ENCODE measurements at places on chromosomes 4 and X. TPM values are rescaled to one million over a fixed set of nuclear protein-coding genes. Genes with fewer than 3 reads are reported as not detected.

Gene GIMD1
- total RNA-seq, result not detected

Gene ART3
- not detected for total RNA-seq

Gene BCOR
- 64.5 TPM for total RNA-seq

Gene F11
- total RNA-seq, result not detected

Gene ZMAT1
- 0.57 TPM for total RNA-seq

Gene CT55
- total RNA-seq, result not detected

Gene FGF5
- total RNA-seq, result not detected

Gene QDPR
- 31.8 TPM for total RNA-seq

Gene STPG2
- total RNA-seq, result not detected

Gene NAP1L3
- 0.57 TPM for total RNA-seq

GRCh38 chr4:16136311-16136710 is 52.5 kb upstream of the PROM1 start:
- DNase-seq, result no peak
- H3K27ac ChIP-seq, result no peak overlapping the region
- no peaks in the 10 kb centered on the region for H3K4me1 ChIP-seq
- H3K36me3 ChIP-seq, result no peaks in the 10 kb centered on the region

DNA sequence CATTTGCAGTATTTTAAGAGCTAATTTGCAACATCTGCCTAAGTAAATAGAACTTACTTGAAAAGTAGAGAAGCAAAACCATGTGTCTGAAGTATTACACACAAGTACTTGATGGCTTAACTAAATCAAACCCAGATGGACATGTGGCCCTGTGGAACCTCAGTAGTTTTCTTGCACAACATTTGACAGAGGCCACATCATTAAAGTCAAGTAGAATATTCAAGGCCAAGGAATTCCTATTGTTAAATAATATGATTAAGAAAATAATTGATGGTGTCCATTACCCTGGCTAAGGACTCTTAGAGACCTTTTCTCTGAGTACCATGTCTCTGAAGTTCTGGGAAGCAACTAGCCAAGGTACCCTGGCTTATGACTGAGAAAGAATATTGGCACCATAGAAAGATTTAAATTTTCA is 135.4 kb upstream of the OTUD4 start:
- H3K27me3 ChIP-seq, result peaks cover 11% of the 10 kb centered on the region
- no peaks in the 10 kb centered on the region for H3K36me3 ChIP-seq
- H3K4me3 ChIP-seq, result no peak overlapping the region
- no peak for DNase-seq
- H3K4me1 ChIP-seq, result no peaks in the 10 kb centered on the region

GRCh38 chr4:161419822-161420221 is 744.0 kb downstream of the FSTL5 start:
- H3K4me3 ChIP-seq, result no peak overlapping the region
- DNase-seq, result no peak
- no peak overlapping the region for H3K27ac ChIP-seq
- H3K27me3 ChIP-seq, result no peaks in the 10 kb centered on the region

DNA sequence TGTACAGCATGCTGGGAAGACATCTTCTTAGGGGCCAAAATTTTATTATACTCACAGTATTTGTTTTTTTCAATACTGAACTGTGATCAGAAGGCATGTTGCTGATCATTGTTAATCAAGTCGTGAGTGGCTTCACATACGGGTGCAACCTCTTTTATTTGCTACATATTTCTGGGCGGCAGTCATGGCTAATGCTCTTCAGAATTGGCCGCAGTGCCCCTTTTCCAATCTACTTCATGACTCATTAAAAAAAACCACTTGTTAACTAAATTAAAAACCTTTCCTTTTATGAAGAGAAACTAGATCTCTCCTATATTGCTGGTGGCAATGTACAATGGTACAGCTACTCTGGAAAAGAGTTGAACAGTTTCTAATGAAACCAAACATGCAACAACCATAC is 101.5 kb upstream of the C1GALT1C1 start:
- no peak for DNase-seq
- H3K4me3 ChIP-seq, result no peak overlapping the region
- H3K36me3 ChIP-seq, result no peaks in the 10 kb centered on the region
- H3K4me1 ChIP-seq, result peaks cover under 1% of the 10 kb centered on the region
- no peaks in the 10 kb centered on the region for H3K27me3 ChIP-seq
- no peak overlapping the region for H3K27ac ChIP-seq

DNA sequence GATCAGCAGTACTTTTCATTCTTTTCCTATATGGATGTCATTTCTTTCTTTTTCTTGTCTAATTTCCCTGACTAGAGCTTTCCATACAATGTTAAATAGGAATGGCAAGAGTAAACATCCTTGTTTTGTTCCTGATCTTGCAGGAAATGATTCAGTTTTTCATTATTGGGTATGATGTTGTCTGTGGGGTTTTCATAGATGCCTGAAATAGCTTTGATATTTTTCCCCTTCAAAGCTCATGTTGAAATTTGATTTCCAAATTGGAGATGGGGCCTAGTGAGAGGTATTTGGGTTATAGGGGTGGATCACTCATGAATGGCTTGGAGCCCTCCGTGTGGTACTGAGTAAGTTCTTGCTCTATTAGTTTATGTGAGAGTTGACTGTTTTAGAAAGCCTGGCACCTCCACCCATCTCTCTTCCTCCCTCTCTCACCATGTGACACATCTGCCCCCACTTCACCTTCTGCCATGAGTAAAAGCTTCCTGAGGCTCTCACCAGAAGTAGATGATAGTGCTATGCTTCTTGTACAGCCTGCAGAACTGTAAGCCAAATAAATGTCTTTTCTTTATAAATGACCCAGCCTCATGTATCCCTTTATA is 22.3 kb upstream of the VSIG1 start:
- no peak overlapping the region for H3K27ac ChIP-seq
- no peaks in the 10 kb centered on the region for H3K36me3 ChIP-seq
- H3K27me3 ChIP-seq, result no peaks in the 10 kb centered on the region
- H3K4me1 ChIP-seq, result peaks cover 31% of the 10 kb centered on the region

- no peak overlapping the region for H3K27ac ChIP-seq
- no peaks in the 10 kb centered on the region for H3K27me3 ChIP-seq
- DNase-seq, result no peak
- no peaks in the 10 kb centered on the region for H3K4me1 ChIP-seq
- no peaks in the 10 kb centered on the region for H3K36me3 ChIP-seq
These were observed 633.0 kb upstream of the FAM241A start for GRCh38 chr4:111512081-111512783.

DNA sequence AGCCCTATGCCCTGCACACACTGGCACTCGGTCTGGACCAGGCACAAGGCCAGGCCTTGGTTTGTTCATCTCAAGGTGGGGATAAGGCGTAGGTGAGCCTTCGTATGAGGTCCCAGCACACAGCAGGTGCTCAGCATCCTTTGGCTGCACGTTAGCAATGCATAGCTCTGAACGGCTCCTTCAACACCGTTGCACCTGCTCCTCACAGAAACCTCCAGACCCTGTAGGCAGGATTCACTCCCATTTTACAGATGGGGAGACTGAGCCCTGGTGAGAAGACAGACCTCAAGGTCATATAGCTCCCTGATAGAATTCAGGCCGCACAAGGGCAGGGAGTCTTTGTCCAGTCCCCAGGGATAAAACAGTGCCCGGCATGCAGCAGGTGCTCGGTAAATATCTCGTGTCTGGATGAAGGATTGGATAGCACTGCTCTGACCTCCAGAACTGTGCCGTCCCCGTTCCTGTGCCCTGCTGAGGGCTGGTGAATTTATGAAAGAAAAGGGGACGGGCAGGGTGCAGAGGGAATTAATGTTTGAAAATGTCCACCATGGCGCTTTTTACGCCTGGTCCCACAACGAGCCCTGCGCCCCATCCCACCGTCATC is 2.4 kb downstream of the PPP2R2C start:
- H3K27ac ChIP-seq, result no peak overlapping the region
- DNase-seq, result no peak
- peak overlapping the region; percentile 40 for H3K4me3 ChIP-seq
- peaks cover 42% of the 10 kb centered on the region for H3K27me3 ChIP-seq
- no peaks in the 10 kb centered on the region for H3K36me3 ChIP-seq
- no peaks in the 10 kb centered on the region for H3K4me1 ChIP-seq

GRCh38 chr4:16617011-16617410 is 281.4 kb downstream of the LDB2 start:
- no peak overlapping the region for H3K27ac ChIP-seq
- no peak overlapping the region for H3K4me3 ChIP-seq
- no peak for DNase-seq
- H3K27me3 ChIP-seq, result no peaks in the 10 kb centered on the region

DNA sequence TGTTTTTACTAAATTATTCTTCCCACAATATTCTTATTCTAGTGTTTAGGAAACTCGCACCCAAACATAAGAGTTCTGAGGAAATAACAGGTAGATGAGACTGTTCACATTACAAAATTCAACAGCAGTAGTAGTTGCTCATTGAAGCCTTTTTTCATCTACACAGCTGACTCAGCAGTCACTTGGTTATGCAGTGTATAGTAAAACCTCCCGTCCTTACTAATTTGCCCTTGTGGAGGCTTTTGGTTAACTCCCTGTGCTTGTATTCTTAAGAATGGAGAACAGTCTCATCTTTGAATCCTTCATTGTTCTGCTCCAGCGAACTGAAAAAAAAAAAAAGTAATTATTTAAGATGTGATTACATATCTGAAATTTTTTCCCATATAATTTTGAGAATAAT is 1716.6 kb downstream of the PCDH7 start:
- no peaks in the 10 kb centered on the region for H3K27me3 ChIP-seq
- H3K27ac ChIP-seq, result no peak overlapping the region
- DNase-seq, result no peak
- no peaks in the 10 kb centered on the region for H3K4me1 ChIP-seq

- H3K4me1 ChIP-seq, result peaks cover 11% of the 10 kb centered on the region
- H3K4me3 ChIP-seq, result no peak overlapping the region
- H3K27me3 ChIP-seq, result peaks cover 3% of the 10 kb centered on the region
- H3K27ac ChIP-seq, result no peak overlapping the region
These were observed 327.8 kb downstream of the CAMK2D start for GRCh38 chr4:113433536-113434246.

DNA sequence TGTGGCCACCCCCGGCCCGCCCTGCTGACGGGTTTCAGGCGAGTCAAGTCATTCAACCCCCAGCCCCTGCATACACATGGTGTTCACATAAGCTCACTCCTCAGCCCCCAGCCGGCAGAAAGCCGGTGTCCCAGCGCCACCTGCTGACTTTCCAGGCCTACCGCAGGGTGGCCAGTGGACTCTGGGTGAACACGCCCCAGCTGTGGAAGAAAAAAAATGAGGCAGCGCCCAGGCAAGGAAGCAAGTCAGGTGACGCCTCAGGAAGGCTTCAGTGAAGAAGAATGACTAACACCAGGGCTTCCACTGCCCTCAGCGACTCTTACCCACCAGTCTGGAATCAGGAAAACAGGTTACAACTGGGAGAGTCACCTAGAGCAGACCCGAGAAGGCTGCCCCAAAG is 15.8 kb downstream of the BCAP31 start:
- peak; percentile 82 for DNase-seq
- H3K27ac ChIP-seq, result no peak overlapping the region
- peaks cover 4% of the 10 kb centered on the region for H3K4me1 ChIP-seq
- peaks cover 24% of the 10 kb centered on the region for H3K36me3 ChIP-seq
- H3K4me3 ChIP-seq, result no peak overlapping the region
- no peaks in the 10 kb centered on the region for H3K27me3 ChIP-seq

GRCh38 chrX:13170966-13171558 is 126.6 kb upstream of the FAM9C start:
- H3K4me1 ChIP-seq, result peaks cover 18% of the 10 kb centered on the region
- peaks cover 3% of the 10 kb centered on the region for H3K36me3 ChIP-seq
- no peak overlapping the region for H3K4me3 ChIP-seq
- no peak for DNase-seq

- DNase-seq, result no peak
- no peak overlapping the region for H3K27ac ChIP-seq
- no peak overlapping the region for H3K4me3 ChIP-seq
- H3K27me3 ChIP-seq, result peaks cover 6% of the 10 kb centered on the region
- H3K4me1 ChIP-seq, result peaks cover 5% of the 10 kb centered on the region
- no peaks in the 10 kb centered on the region for H3K36me3 ChIP-seq
These were observed 34.5 kb upstream of the PLA2G12A start for GRCh38 chr4:109764376-109764775.

GRCh38 chr4:55637272-55637820 is 1.2 kb upstream of the NMU start:
- peaks cover 57% of the 10 kb centered on the region for H3K27me3 ChIP-seq
- no peak for DNase-seq
- H3K36me3 ChIP-seq, result no peaks in the 10 kb centered on the region
- no peak overlapping the region for H3K4me3 ChIP-seq
- peaks cover 9% of the 10 kb centered on the region for H3K4me1 ChIP-seq

GRCh38 chr4:74529284-74530041 is 84.5 kb downstream of the AREG start:
- H3K36me3 ChIP-seq, result no peaks in the 10 kb centered on the region
- peaks cover 3% of the 10 kb centered on the region for H3K4me1 ChIP-seq
- H3K27me3 ChIP-seq, result peaks cover 9% of the 10 kb centered on the region
- no peak overlapping the region for H3K4me3 ChIP-seq
- H3K27ac ChIP-seq, result no peak overlapping the region

DNA sequence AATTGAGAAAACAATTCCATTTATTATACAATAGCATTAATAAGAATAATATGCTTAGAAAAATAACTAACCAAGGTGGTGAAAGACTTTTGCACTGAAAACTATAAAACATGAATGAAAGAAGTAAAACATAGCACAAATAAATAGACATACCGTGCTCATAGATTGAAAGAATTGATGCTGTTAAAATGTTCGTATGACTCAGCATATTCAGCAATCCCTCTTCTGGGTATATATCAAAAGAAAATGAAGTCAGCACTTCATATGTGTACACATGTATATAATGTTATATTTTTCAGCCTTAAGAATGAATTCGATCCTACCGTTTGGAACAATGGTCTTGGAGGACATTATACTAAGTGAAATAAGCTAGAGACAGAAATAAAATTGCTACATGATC is 716.3 kb downstream of the GLUD2 start:
- H3K36me3 ChIP-seq, result no peaks in the 10 kb centered on the region
- H3K27me3 ChIP-seq, result no peaks in the 10 kb centered on the region
- H3K4me1 ChIP-seq, result no peaks in the 10 kb centered on the region

- H3K36me3 ChIP-seq, result peaks cover 2% of the 10 kb centered on the region
- no peak for DNase-seq
- peaks cover 8% of the 10 kb centered on the region for H3K4me1 ChIP-seq
- H3K27me3 ChIP-seq, result no peaks in the 10 kb centered on the region
- no peak overlapping the region for H3K27ac ChIP-seq
These were observed 38.3 kb upstream of the HPSE start for GRCh38 chr4:83372931-83373330.

DNA sequence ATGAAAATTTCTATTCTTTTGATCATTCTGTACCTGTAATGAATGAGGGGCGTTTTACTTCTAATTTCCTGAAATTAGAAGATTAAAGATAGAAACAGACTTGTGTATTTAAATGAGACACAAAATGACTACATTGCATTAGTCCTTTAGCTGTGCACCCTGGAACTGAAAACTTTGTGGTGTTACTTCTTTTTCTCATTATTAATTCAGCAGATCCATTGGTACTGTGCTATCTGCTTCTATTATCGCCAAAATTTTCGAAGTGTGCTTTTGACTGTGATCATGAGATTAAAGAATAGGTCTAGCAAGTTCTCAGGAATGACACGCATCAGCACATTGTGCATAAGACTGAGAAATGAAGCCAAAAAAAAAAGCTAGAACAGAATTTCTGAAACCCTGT is 1938.9 kb upstream of the TENM3 start:
- no peak overlapping the region for H3K27ac ChIP-seq
- H3K4me1 ChIP-seq, result no peaks in the 10 kb centered on the region
- H3K27me3 ChIP-seq, result no peaks in the 10 kb centered on the region
- no peak overlapping the region for H3K4me3 ChIP-seq
- DNase-seq, result no peak

All from activated CD4-positive, alpha-beta T cell treated with anti-CD3 and anti-CD28 coated beads, Interleukin-2, amount 10 ng/mL, durations not matched to agents 24 days and 14 days (primary cell).